Muscle of arm (tissue), 14 donors: ENCODE measurements at places on chromosomes 2 and 18.

GRCh38 chr2:196589419-196589818 is 50.1 kb upstream of the CCDC150 start:
- no peak for DNase-seq

GRCh38 chr2:31300309-31300708 is 66.4 kb downstream of the EHD3 start:
- no peak for DNase-seq

DNA sequence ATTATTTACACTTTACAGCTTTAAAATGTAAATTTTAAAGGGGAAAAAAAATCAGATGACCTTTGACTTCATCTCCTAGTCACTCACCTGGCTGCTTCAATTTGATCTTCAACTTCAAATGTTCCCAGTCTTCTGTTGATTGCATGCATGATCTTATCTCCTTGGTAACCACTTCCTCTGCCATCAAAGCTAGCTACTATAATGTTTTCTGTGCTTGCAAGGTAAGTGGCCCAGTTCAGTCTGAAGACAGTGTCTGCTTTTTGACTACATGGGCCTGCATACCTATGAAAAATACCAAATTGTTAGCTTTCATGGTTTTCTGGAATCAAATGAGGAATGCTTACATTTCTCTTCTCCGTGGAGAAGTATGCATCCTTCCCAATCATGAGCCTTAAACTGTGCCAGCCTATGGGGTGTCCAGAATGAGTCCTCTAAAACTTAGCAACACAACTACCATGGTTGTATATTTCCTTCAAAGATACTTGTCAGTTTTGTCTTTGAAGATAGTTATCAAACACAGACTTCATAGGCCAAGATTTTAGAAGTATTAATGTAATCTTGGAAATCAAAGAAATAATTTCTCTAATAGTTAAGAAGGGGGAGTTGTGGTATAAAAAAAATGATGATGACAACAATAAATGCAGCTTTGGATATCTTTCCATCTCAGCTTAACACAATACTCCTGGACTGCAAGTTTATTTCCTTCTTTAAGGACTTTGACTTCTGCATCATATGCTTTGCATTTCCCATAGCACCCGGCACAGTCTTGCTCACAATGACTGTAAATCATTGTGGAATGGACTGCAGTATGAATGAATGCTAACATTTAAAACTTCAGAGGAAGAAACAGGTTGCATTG is 62.1 kb downstream of the DPP4 start:
- no peak for DNase-seq

GRCh38 chr2:147639891-147640290 is 204.9 kb upstream of the ACVR2A start:
- no peak for DNase-seq

DNA sequence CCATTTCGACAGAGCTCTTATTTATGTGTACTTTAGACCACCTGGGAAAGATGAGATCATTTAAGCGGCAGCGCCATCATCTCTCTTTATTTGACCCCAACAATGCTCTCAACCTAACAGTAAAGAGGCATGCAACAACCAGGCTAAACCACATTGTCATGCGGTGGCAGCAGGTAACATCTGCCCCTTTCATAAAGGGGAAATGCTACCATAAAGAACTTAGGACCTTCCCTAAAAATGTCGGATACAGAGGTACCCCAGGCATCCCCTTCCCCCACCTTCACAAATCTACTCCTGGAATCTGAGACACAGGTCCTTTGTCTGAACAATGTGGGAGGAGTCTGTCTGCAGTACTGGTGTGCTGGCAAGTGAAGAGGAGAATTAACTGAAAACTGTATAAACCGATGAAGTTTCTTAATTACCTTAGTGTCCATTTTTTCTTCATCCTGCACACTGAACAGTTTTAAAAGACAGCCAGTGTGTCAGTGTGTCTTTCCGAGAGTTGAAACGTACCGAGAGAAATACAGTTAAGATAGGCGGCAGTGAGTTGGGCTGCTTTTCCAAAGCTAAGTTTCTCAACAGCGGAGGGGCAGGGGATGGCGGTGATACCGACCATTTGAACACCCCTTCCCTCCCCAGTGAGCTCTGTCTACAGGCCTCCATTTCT is 1.9 kb downstream of the MEX3C start:
- peak; percentile 57 for DNase-seq

GRCh38 chr2:36677996-36678605 is 18.4 kb upstream of the VIT start:
- no peak for DNase-seq
